ENCODE measurements at places on chromosomes 2 and 18. TPM values are rescaled to one million over a fixed set of nuclear protein-coding genes. Genes with fewer than 3 reads are reported as not detected.

Gene ABCG5
- not detected for total RNA-seq

Gene EMILIN1
- total RNA-seq = 200 TPM

Gene GREB1
- 7.2 TPM for total RNA-seq

Gene ANKRD44
- 53.3 TPM for total RNA-seq

Gene ERBB4
- total RNA-seq = 28.6 TPM

Gene C2orf78
- total RNA-seq = not detected

DNA sequence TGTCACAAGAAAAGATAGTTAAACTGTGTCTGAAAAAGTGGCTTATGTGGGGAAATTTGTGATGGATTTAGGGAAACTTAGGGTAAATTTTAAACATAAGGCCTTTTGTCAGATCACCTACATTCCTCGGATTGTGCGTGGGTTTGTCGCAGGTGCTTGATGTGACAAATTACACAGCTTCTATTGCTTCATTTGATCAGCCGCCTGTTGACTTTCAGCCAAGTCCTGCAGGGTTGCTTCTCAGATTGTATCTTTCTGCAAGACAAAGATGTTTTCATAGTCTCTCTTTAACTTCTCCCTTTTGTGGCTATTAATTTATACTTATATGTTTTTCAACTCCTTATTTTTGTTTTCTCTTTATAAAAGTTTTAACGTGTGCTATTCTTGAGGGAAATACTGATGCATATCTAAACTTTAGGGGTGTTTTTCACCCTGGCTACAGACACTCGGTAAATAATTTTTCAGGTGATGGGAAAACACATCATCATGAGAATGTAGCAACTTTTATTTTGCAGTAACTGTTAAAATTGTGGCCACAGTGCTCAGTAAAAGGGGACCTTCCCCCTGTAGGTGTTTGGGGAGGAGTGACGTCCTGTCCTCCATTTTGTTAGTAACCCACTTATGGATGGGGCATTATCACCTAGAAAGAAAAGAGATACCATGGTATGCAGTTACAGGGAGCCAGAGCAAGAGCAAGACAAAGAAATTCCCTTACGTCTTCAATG, 31.4 kb downstream of the GALM start:
- no peaks in the 10 kb centered on the region for H3K27me3 ChIP-seq
- H3K27ac ChIP-seq = no peak overlapping the region
- DNase-seq = no peak
- no peaks in the 10 kb centered on the region for H3K36me3 ChIP-seq

DNA sequence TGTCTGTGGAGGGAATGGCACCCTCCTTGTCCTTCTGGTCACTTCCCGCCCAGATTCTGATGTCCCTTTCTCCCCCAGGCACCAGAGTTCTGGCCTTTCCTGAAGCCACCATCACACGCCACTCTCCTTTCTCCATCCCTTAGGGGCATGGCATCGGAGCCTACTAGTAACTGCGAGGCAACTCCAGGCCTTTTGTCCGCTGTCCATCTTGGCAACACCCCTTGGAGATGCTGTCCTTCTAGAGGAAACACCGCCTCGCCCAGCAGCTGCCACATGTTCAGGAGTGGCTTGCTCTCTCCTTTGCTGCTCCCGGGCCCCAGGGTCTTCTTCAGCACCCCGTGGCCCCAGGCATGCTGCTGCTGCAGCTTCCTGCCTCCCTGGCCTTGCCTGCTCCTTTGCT, 267.0 kb downstream of the SRBD1 start:
- H3K27ac ChIP-seq = no peak overlapping the region
- no peak for DNase-seq
- no peaks in the 10 kb centered on the region for H3K4me1 ChIP-seq
- no peak overlapping the region for H3K4me3 ChIP-seq
- H3K27me3 ChIP-seq = no peaks in the 10 kb centered on the region

GRCh38 chr2:152094014-152094413, 4.8 kb downstream of the CACNB4 start:
- DNase-seq = no peak
- no peaks in the 10 kb centered on the region for H3K36me3 ChIP-seq
- H3K27ac ChIP-seq = no peak overlapping the region
- H3K4me3 ChIP-seq = no peak overlapping the region
- H3K4me1 ChIP-seq = peaks cover 2% of the 10 kb centered on the region

GRCh38 chr18:22385718-22386117, 32.0 kb downstream of the CTAGE1 start:
- peaks cover 6% of the 10 kb centered on the region for H3K4me1 ChIP-seq
- H3K36me3 ChIP-seq = no peaks in the 10 kb centered on the region
- no peak overlapping the region for H3K27ac ChIP-seq
- H3K27me3 ChIP-seq = no peaks in the 10 kb centered on the region
- DNase-seq = no peak

DNA sequence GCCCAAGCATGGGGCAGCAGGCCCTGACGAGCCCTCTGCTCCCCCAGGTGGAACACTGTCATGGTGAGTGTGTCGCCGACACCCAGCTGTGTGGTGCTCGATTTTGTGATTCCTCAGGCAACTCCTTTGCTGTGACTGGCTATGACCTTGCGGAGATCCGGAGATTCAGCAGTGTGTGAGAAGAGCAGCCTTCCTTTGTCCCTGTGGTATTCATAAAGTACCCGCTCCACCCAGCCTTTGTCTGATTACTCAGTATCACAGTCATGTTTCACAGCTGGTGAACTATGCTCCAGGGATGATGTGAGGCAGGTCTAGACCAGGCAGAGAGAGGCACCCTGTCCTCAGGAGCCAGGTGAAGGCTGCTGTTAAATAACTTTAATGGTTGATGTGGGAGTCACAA, 4.0 kb downstream of the WDR54 start:
- no peak overlapping the region for H3K4me3 ChIP-seq
- H3K27me3 ChIP-seq = no peaks in the 10 kb centered on the region
- H3K4me1 ChIP-seq = no peaks in the 10 kb centered on the region
- no peak overlapping the region for H3K27ac ChIP-seq

GRCh38 chr2:175111200-175111657, 56.8 kb downstream of the ATF2 start:
- no peak for DNase-seq
- H3K36me3 ChIP-seq = no peaks in the 10 kb centered on the region
- no peaks in the 10 kb centered on the region for H3K4me1 ChIP-seq
- no peak overlapping the region for H3K27ac ChIP-seq

DNA sequence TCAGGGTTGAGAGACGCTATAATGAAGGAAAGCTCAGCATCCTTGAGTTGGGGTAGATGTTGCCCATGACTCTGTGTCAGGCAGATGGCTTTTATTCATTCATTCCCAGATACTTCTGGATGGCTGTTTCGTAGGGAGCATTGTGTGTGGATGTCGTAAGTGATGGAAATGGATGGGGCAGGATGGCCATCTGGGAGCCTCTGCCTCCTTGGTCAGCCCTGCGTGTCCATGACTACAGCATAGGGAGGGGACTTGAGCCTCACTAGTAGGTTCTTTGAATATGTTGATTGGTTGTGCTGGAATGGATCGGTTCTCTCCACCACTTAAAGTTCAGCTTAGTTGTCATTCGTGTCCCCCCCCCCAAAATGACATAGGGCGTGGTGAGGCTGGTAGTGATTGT, 44.9 kb downstream of the TGOLN2 start:
- H3K4me3 ChIP-seq = no peak overlapping the region
- no peak overlapping the region for H3K27ac ChIP-seq
- DNase-seq = no peak
- no peaks in the 10 kb centered on the region for H3K27me3 ChIP-seq

DNA sequence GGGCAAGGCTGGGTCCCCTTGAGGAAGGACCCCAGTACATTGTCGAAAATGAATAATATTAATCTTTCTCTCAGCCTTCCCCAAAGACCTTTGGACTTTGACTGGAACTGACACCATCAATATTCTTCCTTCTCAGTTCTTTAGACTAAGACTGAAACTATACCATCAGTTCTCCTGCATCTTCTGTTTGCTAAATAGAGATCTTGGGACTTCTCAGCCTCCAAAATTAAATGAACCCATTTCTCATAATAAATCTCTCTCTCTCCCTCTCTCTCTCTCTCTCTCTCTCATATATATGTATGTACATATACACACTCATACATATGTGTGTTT, 39.7 kb upstream of the VRK2 start:
- no peak for DNase-seq
- no peaks in the 10 kb centered on the region for H3K4me1 ChIP-seq
- H3K4me3 ChIP-seq = no peak overlapping the region
- H3K27me3 ChIP-seq = no peaks in the 10 kb centered on the region
- H3K27ac ChIP-seq = no peak overlapping the region

DNA sequence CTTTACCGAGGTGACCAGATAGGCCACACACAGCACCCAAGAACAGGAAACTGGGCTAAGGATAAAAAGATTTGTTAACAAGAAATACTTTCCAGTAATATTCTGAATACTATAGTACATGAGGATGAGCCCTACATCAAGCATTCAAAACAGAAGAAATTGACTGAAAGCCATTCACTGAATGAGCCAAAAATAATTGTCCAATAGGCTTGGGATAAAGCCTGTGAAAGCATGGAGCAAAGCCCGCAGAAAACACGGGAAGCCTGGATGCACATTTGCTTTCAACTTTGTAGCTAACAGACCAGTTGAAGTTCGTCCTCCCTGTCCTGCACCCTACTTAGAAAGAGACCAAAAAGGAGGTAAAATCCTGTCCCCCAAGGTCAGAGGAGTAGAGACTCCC, 56.3 kb downstream of the DIPK1C start:
- H3K36me3 ChIP-seq = no peaks in the 10 kb centered on the region
- no peak for DNase-seq
- no peaks in the 10 kb centered on the region for H3K4me1 ChIP-seq

- no peak overlapping the region for H3K27ac ChIP-seq
- H3K4me3 ChIP-seq = no peak overlapping the region
- peaks cover 3% of the 10 kb centered on the region for H3K4me1 ChIP-seq
These were observed 1.4 kb downstream of the VRK2 start for GRCh38 chr2:58047961-58048360.

GRCh38 chr2:239644011-239644410, 243.2 kb upstream of the HDAC4 start:
- no peaks in the 10 kb centered on the region for H3K27me3 ChIP-seq
- H3K4me1 ChIP-seq = no peaks in the 10 kb centered on the region

- H3K27me3 ChIP-seq = no peaks in the 10 kb centered on the region
- no peak overlapping the region for H3K27ac ChIP-seq
- no peak for DNase-seq
- H3K4me1 ChIP-seq = no peaks in the 10 kb centered on the region
- H3K36me3 ChIP-seq = peaks cover 3% of the 10 kb centered on the region
These were observed 29.0 kb downstream of the LPIN1 start for GRCh38 chr2:11775384-11775783.

DNA sequence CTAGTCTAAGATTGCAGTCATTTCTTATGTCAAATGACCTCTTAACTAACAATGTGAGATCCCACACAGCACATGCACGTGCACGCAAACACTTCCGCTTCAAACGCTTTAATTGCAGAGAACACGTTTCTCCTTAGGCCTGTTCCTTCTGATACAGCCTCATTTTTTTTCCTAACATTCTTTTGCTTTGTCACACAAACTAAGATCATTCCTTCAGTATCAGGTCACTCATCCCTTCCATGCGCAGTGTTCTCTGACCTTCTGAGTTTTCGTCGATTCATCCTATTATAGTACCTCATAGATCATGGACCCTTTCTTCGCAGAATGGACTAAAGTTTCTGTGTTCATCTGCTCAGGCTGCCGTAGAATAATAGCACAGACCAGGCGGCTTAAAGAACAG, 327.1 kb upstream of the CDH19 start:
- H3K4me1 ChIP-seq = no peaks in the 10 kb centered on the region
- no peak overlapping the region for H3K27ac ChIP-seq
- H3K4me3 ChIP-seq = no peak overlapping the region
- H3K36me3 ChIP-seq = no peaks in the 10 kb centered on the region
- DNase-seq = no peak

DNA sequence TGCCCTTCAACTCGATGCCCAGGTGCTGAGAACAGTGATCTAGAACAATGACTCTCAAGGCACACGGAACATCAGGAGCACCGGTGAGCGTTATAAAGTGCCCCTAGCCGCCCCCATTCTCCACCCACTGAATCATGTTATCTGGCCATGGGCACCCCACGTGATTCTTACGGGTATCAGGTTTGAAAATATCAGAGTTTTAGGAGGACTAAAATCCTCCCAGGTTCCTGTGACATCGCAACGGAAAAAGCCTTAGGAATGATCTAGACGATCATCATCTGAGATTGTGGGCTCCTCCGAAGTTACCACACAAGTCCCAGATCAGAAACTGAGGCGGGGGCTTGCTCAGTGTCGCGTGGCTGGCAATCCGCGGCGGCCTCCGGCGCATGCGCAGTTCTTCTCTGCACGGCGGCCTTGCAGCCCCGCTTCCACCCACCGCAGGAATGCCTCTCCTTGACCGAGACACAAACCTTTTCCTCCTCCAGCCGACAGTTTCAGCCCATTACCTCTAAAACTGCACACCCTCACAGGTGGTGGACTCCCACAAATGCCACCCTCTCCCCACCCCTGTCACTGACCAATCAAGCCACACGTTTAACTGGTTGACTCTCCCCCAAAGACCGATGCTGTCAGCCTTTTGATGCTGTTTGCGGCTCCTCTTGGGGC, 5.8 kb upstream of the MRPL33 start:
- H3K36me3 ChIP-seq = no peaks in the 10 kb centered on the region
- H3K27me3 ChIP-seq = no peaks in the 10 kb centered on the region
- no peaks in the 10 kb centered on the region for H3K4me1 ChIP-seq
- peak; percentile 72 for DNase-seq

DNA sequence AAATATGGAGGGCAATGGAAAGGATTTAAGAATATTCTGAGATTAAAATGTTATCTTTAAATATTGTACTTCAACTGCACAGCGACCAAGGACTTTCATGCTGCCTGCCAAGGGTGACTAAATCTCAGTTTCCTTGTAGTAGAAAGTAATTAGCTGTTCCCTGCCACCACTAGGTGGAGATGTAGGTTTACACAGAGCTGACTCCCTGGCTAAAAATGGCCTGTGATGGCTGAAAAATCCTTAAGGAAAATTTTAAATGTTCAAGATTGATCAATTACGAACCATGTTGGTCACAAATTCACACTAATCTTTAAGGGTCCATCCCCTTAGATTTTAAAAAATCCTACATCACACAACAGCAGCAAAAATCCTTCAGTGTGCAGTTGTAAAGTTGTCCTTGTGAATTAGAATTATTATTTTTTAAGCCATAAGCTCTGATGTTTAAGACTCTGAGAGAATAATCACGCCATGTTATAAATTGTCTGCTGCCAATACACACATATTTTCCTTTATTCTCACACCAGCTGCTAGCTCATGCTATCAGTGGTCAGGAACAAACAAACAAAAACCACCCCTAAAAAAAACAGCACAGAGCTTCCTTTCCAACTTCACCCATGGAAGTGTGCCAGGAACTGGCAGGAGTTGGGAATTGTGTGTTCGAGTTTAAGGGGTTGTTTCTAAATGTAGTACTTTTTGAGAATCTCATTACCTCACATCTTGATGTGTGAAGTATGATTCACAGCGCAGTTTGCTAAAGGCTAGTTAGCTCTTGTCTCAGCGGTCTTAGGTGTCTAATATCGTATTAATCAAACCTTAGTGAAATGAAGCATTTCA, 399.8 kb downstream of the TMEM182 start:
- no peak overlapping the region for H3K27ac ChIP-seq
- no peaks in the 10 kb centered on the region for H3K4me1 ChIP-seq
- no peak overlapping the region for H3K4me3 ChIP-seq
- no peaks in the 10 kb centered on the region for H3K27me3 ChIP-seq

Data from aorta (tissue), 5 donors.